Stimulated activated memory B cell treated with anti-CD40 and anti-IgM and Interleukin-4, amounts not matched to agents 10 μg/mL and 1 μg/mL and 100 μg/mL, for 72 hours (primary cell): ENCODE measurements at places on chromosomes 2 and 18.

GRCh38 chr2:205930209-205930608, 155.8 kb downstream of the INO80D start:
- H3K27ac ChIP-seq, result no peak overlapping the region
- peaks cover 5% of the 10 kb centered on the region for H3K4me1 ChIP-seq
- no peaks in the 10 kb centered on the region for H3K36me3 ChIP-seq
- ATAC-seq, result no peak
- no peak overlapping the region for H3K4me3 ChIP-seq
- H3K27me3 ChIP-seq, result peaks cover 24% of the 10 kb centered on the region

- H3K4me3 ChIP-seq, result no peak overlapping the region
- no peaks in the 10 kb centered on the region for H3K27me3 ChIP-seq
- no peak for ATAC-seq
- H3K4me1 ChIP-seq, result peaks cover 56% of the 10 kb centered on the region
- no peak overlapping the region for H3K27ac ChIP-seq
- H3K36me3 ChIP-seq, result peaks cover 20% of the 10 kb centered on the region
Measured at GRCh38 chr18:36132756-36133155, 3.1 kb downstream of the ELP2 start.

DNA sequence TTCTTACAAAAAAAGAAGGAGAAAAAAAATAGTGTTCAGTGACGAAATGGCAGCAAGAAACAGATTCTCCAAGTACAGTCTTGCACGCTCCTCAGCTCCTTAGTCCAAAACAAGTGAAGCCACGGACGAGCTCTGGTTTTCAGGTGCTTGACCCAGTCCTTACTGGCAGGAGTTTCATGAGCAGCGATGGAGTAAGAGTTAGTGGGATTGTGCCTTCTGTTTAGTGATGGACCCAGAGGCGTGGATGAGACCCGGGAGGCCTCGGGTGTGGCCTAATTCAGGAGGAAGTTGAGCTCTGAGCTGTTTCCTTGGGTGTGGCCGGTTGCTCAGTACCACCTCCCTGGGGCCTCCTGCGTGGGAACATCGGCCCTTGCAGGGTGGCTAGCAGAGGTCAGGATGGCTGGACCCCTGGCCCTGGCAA, 52.0 kb downstream of the KIF5C start:
- H3K27me3 ChIP-seq, result no peaks in the 10 kb centered on the region
- H3K4me1 ChIP-seq, result peaks cover 25% of the 10 kb centered on the region
- peak overlapping the region; percentile 84 for H3K27ac ChIP-seq
- H3K4me3 ChIP-seq, result peak overlapping the region; percentile 83
- H3K36me3 ChIP-seq, result peaks cover 5% of the 10 kb centered on the region
- peak; percentile 86 for ATAC-seq

- no peak for ATAC-seq
- no peaks in the 10 kb centered on the region for H3K27me3 ChIP-seq
- no peaks in the 10 kb centered on the region for H3K4me1 ChIP-seq
- H3K36me3 ChIP-seq, result no peaks in the 10 kb centered on the region
Measured at GRCh38 chr18:74328206-74328605, 12.6 kb downstream of the C18orf63 start.

GRCh38 chr2:127106457-127106990, 430 bp downstream of the BIN1 start:
- H3K4me1 ChIP-seq, result peaks cover 23% of the 10 kb centered on the region
- peaks cover 7% of the 10 kb centered on the region for H3K27me3 ChIP-seq
- no peak overlapping the region for H3K27ac ChIP-seq
- peak; percentile 34 for ATAC-seq
- H3K36me3 ChIP-seq, result no peaks in the 10 kb centered on the region

DNA sequence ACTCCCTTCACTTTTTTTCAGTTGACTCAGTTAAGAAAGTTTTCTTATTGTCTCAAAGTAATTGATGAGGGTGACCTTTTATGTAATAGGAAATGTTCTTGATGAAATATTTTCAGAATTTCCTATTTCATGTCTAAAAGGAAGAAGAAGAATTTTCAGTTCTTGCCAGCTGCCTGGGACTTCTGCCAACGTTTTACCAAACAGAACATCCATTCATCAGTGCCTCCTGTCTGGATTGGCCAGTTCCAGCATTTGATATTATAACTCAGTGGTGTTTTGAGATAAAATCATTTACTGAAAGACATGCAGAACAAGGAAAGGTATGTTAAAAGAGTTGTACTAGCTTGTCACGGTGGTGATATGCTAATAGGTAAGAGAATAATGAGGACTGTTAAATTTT, 104.7 kb upstream of the MYO3B start:
- no peak overlapping the region for H3K27ac ChIP-seq
- peaks cover 92% of the 10 kb centered on the region for H3K36me3 ChIP-seq
- H3K4me3 ChIP-seq, result no peak overlapping the region
- H3K4me1 ChIP-seq, result no peaks in the 10 kb centered on the region

GRCh38 chr2:68819556-68819955, 51.6 kb downstream of the BMP10 start:
- peaks cover 80% of the 10 kb centered on the region for H3K36me3 ChIP-seq
- no peaks in the 10 kb centered on the region for H3K27me3 ChIP-seq
- H3K4me3 ChIP-seq, result no peak overlapping the region
- H3K4me1 ChIP-seq, result peaks cover 19% of the 10 kb centered on the region
- peak overlapping the region; percentile 78 for H3K27ac ChIP-seq
- no peak for ATAC-seq

DNA sequence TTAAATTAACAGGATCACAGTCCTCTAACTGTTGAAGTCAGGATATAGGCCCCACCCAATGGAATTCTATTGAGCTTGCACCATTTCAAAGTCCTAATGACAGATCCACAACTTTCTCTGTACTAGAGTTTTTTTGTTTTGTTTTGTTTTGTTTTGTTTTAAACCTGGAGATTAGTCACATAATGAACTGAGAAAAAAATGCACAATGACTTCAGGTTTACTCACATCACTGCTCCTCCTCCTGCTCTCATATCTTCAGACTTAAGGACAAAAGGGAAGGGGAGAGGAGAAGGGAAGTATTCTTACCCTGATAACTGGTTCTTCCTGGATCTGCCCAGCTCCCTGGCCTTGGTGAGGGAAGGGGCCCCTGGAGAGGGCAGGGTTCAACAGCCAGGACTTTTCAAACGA, 208.2 kb upstream of the EPHA4 start:
- no peaks in the 10 kb centered on the region for H3K36me3 ChIP-seq
- H3K27ac ChIP-seq, result no peak overlapping the region
- H3K4me3 ChIP-seq, result no peak overlapping the region
- H3K27me3 ChIP-seq, result no peaks in the 10 kb centered on the region
- no peak for ATAC-seq

- H3K27ac ChIP-seq, result no peak overlapping the region
- H3K4me1 ChIP-seq, result no peaks in the 10 kb centered on the region
- no peak overlapping the region for H3K4me3 ChIP-seq
- peaks cover 22% of the 10 kb centered on the region for H3K27me3 ChIP-seq
- no peak for ATAC-seq
Measured at GRCh38 chr18:80253236-80253635, 5.9 kb upstream of the PARD6G start.

GRCh38 chr18:5772306-5773105, 122.8 kb downstream of the TMEM200C start:
- no peak overlapping the region for H3K4me3 ChIP-seq
- H3K27ac ChIP-seq, result no peak overlapping the region
- no peaks in the 10 kb centered on the region for H3K36me3 ChIP-seq
- ATAC-seq, result no peak

DNA sequence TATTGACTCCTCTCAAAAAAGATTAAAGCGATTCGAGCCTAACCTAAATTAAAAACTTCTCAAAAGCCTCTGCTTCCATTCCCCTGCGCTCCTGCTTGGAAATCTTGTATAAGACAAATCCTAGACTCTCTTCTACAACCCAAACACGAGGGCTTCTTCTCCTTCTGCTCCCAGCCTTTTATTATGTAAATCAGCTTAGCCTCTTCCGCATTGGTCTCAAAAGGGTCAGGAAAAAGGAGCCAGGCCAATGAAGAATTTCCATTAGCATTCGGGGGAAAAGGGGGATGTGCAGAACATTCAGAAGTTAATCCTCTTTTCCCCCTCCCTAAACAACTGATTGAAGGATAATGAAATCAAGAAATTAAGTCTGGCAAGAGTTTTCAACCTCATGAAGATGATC, 107.9 kb downstream of the FAM124B start:
- no peaks in the 10 kb centered on the region for H3K4me1 ChIP-seq
- H3K27me3 ChIP-seq, result peaks cover 58% of the 10 kb centered on the region
- H3K4me3 ChIP-seq, result no peak overlapping the region
- H3K27ac ChIP-seq, result no peak overlapping the region

- H3K4me3 ChIP-seq, result no peak overlapping the region
- no peak overlapping the region for H3K27ac ChIP-seq
- H3K4me1 ChIP-seq, result peaks cover 4% of the 10 kb centered on the region
- no peak for ATAC-seq
- no peaks in the 10 kb centered on the region for H3K36me3 ChIP-seq
Measured at GRCh38 chr2:75317802-75318201, 118.5 kb upstream of the TACR1 start.

GRCh38 chr2:178449700-178450523, 1.1 kb downstream of the PRKRA start:
- H3K27ac ChIP-seq, result peak overlapping the region; percentile 91
- no peak for ATAC-seq
- H3K36me3 ChIP-seq, result peaks cover 17% of the 10 kb centered on the region
- H3K4me3 ChIP-seq, result peak overlapping the region; percentile 91

DNA sequence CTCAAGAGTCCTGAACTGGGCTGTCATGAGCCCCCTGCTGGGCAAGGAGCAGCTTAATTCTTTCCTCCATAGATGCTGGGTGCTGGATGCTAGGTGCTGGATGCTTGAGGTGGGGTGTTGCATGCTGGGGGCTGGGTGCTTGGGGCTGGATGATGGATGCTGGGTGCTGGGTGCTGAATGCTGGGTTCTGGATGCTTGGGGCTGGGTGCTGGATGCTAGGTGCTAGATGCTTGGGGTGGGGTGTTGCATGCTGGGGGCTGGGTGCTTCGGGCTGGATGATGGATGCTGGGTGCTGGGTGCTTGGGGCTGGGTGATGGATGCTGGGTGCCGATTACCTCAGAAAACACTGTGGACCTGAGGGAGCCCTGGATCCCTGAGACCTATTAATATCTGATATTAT, 837.7 kb downstream of the GALR1 start:
- H3K4me3 ChIP-seq, result no peak overlapping the region
- no peaks in the 10 kb centered on the region for H3K27me3 ChIP-seq
- H3K36me3 ChIP-seq, result no peaks in the 10 kb centered on the region
